ENCODE measurements at places on chromosomes 7 and 10. TPM values are rescaled to one million over a fixed set of nuclear protein-coding genes. Genes with fewer than 3 reads are reported as not detected.

Gene AKR1C8
- total RNA-seq, result not detected

Gene EIF4EBP2
- total RNA-seq, result 110 TPM

Gene OR2A5
- total RNA-seq, result not detected

Gene SLC13A4
- total RNA-seq, result 0.28 TPM

Gene CAV1
- 0.19 TPM for total RNA-seq

Gene CCDC172
- total RNA-seq, result not detected

Gene NRAP
- not detected for total RNA-seq

GRCh38 chr10:44164251-44164956 lies 220.5 kb downstream of the CXCL12 start:
- DNase-seq, result no peak

- DNase-seq, result no peak
Observed at GRCh38 chr10:118116715-118117449, 70.1 kb upstream of the RAB11FIP2 start.

GRCh38 chr7:37943905-37944736 lies 23.7 kb downstream of the EPDR1 start:
- no peak for DNase-seq

DNA sequence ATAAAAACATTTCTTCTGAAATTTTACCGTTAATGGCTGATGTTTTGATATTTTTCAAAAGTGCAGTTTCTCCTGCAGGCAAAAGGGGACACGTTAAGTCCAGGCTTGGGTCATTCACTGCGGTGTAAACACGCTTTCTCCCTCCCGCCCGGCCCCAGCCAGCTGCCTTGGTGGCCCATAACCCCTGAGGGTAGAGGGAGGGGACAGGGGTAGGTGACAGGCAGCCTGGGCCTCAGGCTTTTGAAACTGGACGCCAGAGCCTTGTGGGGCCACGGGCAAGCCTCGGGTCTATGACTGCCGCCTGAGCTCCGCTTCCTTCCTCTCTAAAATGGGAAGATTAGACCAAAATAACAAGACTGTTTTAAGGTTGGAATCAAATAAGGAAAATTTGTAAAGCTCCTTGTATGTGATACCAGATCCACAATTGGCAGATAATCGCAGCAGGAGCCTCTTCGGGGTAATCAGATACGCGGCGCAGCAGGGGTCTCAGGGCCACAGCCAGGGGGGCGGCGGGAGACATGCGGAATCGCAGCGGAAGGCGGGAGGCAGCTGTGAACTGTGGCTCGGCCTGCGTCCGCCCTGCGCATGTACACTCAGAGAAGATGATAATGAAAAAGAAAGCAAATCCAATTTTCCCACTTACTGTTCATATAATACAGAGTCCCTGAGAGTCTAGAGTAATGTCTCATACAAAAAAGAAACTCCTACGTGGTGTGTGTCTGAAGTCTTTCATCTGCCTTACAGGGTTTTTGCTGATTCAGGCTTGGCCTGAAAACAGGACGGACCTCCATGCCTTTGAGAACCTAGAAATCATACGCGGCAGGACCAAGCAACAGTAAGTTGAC lies 138.3 kb downstream of the EGFR start:
- DNase-seq, result peak; percentile 41

DNA sequence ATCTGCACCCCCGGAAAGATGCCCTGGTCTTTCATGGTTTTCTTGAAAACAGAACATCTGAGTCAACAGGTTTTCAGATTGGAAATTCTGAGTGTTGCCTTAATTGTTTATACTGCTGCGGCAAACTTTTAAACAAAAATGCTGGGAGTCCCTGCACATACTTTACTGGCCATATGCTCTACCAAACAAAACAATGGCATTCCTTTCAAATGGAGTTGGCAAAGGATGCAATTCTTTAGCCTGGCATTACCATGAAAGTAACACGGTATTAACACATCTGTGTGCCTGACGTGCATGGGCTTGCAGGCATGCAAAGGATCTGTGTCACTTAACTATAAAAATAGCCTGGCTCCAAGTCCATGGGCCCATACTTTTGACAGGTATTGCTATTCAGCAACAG lies 4.2 kb downstream of the INHBA start:
- no peak for DNase-seq

GRCh38 chr7:133419041-133419440 lies 166.2 kb downstream of the EXOC4 start:
- DNase-seq, result no peak

DNA sequence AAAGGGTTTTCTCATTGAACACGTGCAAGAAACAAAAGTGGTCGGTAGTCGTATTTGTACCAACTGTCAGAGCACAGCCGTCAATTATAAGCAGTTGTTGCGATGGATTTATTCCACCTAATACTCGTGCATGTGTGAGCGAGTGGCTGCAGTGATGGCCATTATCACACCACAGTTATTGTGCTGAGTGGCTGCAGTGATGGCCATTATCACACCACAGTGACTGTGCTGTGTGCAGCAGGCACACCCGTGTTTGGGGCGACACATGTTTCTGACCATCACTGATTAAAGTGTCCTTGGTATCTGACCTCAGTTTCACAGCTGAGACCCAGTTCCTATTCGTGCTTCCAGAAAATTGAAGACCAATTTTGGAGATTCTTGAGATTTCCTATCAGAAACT lies 142.9 kb upstream of the PFKP start:
- DNase-seq, result no peak

- DNase-seq, result no peak
Observed at GRCh38 chr10:57664815-57665214, 602.9 kb downstream of the IPMK start.

DNA sequence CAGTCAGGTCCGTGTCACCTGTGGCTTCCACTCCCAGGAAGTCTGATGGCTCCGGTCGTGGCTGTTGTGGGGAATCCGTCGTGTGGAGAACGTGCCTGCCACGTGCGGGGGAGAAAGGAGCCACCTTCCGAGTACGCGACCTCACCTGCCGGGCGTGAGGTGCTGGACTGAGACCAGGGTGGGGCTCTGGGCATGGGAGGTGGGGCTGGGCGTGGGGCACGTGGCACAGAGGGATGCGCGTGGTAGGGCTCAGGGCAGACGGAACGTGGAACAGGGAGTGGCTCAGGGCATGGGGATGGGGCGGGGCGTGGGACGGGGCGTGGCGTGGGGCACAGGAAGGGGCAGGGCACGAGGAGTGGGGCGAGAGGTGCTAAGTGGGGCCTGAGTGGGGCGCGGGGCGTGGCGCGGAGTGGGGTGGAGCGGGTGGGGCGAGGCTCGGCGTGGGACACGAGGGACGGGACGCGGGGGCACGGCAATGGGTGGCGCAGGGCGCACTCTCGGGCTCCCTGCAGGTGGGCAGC lies 64.8 kb downstream of the C10orf143 start:
- DNase-seq, result no peak

DNA sequence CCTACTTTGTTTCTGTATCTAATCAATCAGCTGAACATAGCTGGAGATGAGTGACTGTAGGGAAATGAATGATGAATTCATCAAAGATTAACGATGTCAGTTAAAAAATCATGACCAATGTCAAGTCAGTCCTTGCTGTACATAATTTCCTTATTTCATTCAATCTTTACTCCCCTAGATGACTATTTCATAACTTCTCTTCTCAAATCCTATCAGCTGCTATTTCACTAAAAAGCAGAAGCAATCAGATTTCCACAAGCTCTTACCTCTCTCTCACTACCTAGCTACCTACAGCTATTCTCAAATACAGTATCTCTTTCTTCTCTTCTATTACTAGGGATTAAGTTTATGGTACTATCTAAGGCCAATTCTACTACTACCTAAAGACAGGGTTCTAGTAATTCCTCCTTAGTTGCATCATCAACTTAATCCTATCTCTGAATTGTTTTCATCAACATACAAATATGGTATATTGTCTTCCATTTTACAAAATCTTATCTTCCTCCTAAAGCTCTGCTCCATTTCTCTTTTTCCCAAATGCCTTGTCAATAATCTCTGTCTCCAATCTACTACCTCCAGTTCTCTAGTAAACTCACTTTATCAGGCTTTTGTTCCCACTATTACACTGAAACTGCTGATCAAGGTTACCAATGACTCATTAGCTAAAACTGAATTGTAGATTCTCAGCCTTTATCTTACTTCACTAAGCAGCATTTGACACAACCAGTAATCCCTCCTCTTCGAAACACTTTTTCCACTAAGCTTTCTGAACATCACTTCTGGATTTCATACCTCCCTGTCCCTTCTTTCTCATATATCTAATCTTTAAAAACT lies 28.4 kb downstream of the JMJD1C start:
- DNase-seq, result no peak

DNA sequence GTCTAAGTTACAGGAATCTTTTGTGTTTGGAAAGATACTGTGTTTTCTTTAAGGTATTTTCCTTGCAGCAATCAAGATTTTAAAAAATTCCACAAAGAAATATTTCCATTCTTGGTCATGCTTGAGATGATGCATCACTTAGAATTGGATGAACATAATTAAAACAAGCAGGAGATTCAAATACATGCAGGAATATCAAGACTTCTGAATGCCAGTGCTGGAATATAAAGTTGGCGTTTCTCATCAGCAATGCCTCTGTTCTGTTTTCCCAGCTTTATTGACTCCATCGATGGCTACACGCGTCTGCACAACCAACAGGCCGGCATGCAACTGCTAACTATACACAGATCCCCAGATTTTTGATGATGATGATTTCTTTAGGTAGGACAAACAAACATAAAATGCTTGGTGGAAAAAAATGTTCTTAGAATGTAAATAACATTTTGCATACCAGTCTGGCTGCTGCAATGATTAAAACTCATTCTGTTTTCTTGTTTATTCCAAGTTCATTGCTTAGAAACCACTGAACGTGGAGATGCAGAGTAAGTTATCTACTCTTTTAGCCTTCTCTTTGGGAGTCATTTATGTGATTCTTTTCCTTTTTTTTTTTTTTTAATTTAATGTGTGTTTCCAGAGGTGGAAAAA lies 91.3 kb upstream of the FAM171A1 start:
- DNase-seq, result no peak

DNA sequence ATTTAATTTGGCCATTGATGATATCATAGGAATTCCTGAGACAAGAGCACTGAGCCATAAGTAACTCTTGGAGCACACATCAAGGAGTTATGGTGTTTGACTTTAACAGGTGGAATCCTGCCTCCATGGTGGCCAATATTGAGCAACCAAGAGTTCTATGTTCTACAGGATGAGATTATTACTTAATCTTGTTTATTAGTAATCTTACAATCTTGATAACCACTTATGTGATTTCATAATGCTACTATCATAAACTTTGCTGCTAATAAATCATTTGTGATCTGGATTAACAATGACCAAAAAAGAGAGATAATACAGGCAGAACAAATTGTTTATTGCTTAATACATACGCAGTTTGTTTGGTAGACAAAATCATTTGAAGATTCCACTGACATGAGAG lies 27.5 kb upstream of the PDK4 start:
- no peak for DNase-seq

DNA sequence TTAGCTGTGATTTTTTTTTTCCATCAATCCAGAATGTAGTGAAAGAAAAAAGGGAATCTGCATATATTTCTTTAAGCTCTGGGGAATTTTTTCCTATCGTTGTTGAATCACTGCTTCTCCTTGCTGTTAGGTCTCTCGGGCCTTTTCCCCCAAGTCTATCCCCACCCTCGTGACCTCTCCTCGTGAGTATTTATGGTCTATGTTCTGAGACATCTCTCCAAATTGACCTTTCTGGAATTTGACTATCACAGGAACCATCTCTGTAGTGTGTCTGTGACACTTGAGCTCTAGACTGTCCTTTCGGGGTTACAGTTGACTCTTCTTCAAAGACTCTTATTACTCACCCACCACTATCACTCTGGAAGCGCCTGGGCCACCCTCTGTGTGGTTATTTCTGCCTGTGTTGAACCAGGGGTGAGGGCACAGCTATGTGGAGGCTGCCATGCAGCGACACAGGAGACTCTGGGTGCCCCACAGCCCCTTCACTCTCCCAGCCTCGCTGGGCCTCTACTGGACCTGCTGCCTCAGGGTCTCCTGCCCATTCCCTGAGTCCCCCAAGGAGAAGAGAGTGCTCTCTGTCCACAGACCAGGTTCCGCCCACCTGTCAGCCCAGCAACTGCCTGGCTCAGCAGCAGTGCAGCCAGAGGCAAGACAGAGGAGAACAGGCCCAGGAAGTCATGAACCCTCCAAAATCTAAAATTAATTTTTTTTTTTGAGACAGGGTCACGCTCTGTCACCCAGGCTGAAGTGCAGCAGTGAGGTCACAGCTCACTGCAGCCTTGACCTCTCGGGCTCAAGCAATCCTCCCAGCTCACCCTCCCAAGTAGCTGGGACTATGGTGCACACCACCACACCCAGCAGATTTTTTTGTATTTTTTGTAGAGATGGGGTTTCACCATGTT lies 45.7 kb upstream of the PTPRN2 start:
- no peak for DNase-seq

- DNase-seq, result no peak
Observed at GRCh38 chr10:95628786-95629185, 27.7 kb downstream of the ALDH18A1 start.

GRCh38 chr7:73359746-73360375 lies 31.9 kb downstream of the FKBP6 start:
- no peak for DNase-seq
